ENCODE measurements at places on chromosomes 2 and 18.

- no peak for DNase-seq
These were observed 68.2 kb downstream of the ZSWIM2 start for GRCh38 chr2:186780701-186781316.

DNA sequence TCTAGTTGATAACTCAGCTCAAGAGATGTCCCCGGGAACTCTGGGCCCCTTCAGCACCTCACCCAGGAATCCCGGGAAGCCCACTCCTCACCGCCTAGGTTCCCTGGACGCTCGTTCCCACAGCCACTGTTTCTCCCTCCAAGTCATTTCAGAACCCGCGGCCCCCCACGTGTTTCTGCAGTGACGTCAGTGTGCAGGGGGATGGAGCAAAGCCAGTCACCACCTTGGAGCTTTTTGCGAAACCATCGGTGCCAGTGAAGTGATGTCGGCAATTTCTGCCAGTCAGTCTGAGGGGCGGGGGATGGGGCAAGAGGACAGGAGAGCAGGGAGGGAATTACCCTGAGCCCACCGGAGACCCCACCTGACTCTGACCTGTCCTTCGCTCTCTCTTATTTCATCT is 119.2 kb downstream of the SNTG2 start:
- DNase-seq, result no peak

GRCh38 chr2:69090820-69091219 is 77.8 kb downstream of the ANTXR1 start:
- DNase-seq, result no peak

DNA sequence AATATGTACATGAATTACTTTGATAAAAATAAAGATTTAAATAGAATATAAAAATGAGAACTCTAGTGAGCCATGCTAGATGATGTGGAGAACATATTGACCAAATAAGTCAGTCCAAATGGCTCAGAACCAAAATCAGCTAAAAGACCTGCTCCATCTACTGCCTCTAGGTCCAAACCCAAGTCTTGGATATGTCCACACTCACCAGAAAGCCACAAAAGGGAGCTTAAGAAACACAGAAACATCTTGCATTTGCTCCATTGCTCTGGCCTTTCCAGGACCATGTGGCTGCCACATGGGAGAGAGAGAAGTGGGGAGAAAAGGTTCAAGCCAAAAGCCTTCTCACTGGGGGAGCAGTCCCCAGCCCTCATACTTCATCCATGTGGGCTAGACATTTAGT is 272.5 kb downstream of the DYSF start:
- DNase-seq, result no peak

DNA sequence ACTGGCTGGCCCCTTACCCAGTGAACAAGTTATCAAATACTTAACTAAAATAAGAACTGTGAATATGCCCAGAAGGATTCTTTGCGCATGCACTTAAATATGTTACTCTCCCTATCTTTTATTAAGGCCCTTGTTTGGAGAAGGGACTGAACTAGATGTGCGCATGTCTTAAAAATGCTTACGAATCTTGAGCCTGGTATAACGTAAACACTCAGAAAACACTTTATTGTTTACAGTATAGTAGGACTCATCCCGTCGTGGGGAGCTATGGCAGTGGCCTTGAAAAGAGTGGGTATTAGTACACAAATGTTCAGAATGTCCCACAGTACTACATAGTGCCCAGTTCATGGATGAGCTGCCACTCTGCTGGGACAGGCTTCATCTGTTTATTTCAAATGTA is 75.9 kb upstream of the MAP4K3 start:
- no peak for DNase-seq

GRCh38 chr2:89851583-89851905 is 1160.1 kb downstream of the RPIA start:
- DNase-seq, result no peak

DNA sequence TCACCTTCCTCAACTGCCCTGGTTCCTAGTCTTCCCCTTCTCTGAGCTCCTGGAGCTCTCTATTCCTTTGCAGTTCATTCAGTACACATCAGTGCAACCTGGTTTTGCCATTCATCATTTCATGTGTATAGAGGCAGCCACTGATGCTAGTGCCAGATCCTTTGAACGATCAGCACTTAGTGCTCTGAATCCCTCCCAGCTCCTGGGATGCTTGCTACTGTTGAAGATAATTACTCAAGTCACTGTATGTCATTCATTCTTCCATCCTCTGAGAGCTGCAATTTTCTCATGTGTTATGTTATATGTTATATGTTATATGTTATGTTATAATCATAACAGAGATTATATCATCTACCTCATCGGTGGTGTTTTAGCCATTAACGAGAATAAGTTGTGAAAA is 98.5 kb upstream of the UXS1 start:
- no peak for DNase-seq
